ENCODE measurements at places on chromosomes 13 and 19. TPM values are rescaled to one million over a fixed set of nuclear protein-coding genes. Genes with fewer than 3 reads are reported as not detected.

The ZNF99 gene
- not detected for total RNA-seq

The SEMA6B gene
- 12.2 TPM for total RNA-seq

The TEKTIP1 gene
- 4.2 TPM for total RNA-seq

The ZNF615 gene
- 11.4 TPM for total RNA-seq

The ZNF582 gene
- 3.0 TPM for total RNA-seq

The ZNF93 gene
- 8.7 TPM for total RNA-seq

The CCDC169 gene
- total RNA-seq = 14.5 TPM

The TTC9B gene
- total RNA-seq = not detected
